ENCODE measurements at places on chromosomes 6 and 20.

GRCh38 chr20:57397693-57398108 is 6.5 kb downstream of the RBM38 start:
- peaks cover 7% of the 10 kb centered on the region for H3K36me3 ChIP-seq
- H3K4me1 ChIP-seq = peaks cover 3% of the 10 kb centered on the region
- no peaks in the 10 kb centered on the region for H3K27me3 ChIP-seq
- no peak for DNase-seq
- no peak overlapping the region for H3K4me3 ChIP-seq

- no peaks in the 10 kb centered on the region for H3K4me1 ChIP-seq
- H3K36me3 ChIP-seq = no peaks in the 10 kb centered on the region
- H3K4me3 ChIP-seq = no peak overlapping the region
- H3K27me3 ChIP-seq = no peaks in the 10 kb centered on the region
These were observed 649.4 kb downstream of the HDGFL1 start for GRCh38 chr6:23218751-23219150.

GRCh38 chr20:48772183-48772976 is 55.4 kb downstream of the PREX1 start:
- no peak for DNase-seq
- no peaks in the 10 kb centered on the region for H3K27me3 ChIP-seq
- no peaks in the 10 kb centered on the region for H3K4me1 ChIP-seq
- no peak overlapping the region for H3K27ac ChIP-seq

GRCh38 chr20:44186674-44187053 is 324 bp downstream of the JPH2 start:
- peak overlapping the region; percentile 52 for H3K27ac ChIP-seq
- no peaks in the 10 kb centered on the region for H3K36me3 ChIP-seq
- no peaks in the 10 kb centered on the region for H3K27me3 ChIP-seq
- H3K4me1 ChIP-seq = peaks cover 15% of the 10 kb centered on the region
- H3K4me3 ChIP-seq = peak overlapping the region; percentile 60
- DNase-seq = no peak

DNA sequence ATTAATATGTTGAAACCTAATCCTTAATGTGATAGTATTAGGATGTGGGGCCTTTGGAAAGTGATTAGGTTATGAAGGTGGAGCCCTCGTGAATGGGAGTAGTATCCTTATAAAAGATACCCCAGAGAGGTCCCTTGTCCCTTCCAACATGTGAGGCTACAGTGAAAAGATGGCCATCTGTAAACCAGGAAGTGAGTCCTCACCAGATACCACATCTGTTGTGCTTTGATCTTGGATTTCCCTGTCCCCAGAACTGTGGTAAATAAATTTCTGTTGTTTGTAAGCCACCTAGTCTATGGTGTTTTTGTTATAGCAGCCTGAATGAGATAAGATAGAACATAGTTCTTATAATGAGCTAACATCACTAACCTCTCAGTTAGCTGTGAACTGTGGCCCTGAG is 16.6 kb upstream of the CALHM6 start:
- no peaks in the 10 kb centered on the region for H3K36me3 ChIP-seq
- no peak overlapping the region for H3K4me3 ChIP-seq
- DNase-seq = no peak
- no peaks in the 10 kb centered on the region for H3K27me3 ChIP-seq

- peaks cover 10% of the 10 kb centered on the region for H3K4me1 ChIP-seq
- no peaks in the 10 kb centered on the region for H3K27me3 ChIP-seq
- H3K4me3 ChIP-seq = no peak overlapping the region
- DNase-seq = peak; percentile 60
- H3K36me3 ChIP-seq = no peaks in the 10 kb centered on the region
These were observed 105.0 kb downstream of the MRPL14 start for GRCh38 chr6:44022296-44022661.

GRCh38 chr6:168609914-168610490 is 169.0 kb downstream of the SMOC2 start:
- H3K36me3 ChIP-seq = no peaks in the 10 kb centered on the region
- H3K4me1 ChIP-seq = no peaks in the 10 kb centered on the region
- H3K27ac ChIP-seq = no peak overlapping the region
- no peaks in the 10 kb centered on the region for H3K27me3 ChIP-seq
- no peak overlapping the region for H3K4me3 ChIP-seq

DNA sequence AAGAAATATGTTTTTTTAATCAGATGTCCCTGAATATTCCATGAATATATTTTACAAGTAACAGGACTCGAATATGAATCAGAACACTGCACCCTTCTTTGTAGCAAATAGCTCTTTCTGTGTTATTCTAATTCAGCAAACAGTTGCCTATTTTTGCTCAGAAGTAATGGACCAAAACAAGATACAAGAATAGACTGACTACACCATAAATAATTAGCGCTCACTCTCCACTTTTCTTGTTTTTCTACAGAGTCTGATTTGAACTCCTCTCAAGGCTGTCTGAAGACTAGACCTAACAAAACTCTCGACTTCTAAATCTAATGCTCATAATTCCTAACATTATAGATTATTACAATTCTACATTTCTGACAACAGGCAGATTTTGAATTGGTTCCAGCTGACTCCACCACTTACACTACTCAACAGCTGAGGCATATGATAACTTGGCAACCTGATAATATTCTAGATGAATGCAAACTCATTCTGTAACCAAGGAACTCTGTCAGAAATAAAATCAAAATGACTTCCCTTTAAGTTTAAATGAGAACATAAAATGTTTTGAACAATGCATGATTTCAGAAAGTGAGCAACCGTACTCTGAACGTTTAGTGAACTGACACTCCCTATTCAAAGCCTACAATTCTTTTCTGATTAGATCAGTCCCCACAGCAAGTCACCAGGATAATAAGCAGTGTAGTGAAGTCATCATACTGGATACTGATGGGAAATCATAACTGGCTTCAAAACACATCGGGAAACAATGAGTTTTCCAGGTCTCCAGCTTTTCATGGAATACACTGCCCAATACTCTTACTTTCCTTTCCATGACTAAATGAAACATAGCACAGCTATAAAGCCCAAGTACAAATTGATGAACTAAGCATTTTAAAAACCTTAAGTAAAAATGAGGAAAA is 114.2 kb upstream of the BEND6 start:
- peak overlapping the region; percentile 91 for H3K4me3 ChIP-seq
- no peaks in the 10 kb centered on the region for H3K36me3 ChIP-seq
- H3K27ac ChIP-seq = peak overlapping the region; percentile 78
- peak; percentile 74 for DNase-seq
- H3K4me1 ChIP-seq = peaks cover 7% of the 10 kb centered on the region

DNA sequence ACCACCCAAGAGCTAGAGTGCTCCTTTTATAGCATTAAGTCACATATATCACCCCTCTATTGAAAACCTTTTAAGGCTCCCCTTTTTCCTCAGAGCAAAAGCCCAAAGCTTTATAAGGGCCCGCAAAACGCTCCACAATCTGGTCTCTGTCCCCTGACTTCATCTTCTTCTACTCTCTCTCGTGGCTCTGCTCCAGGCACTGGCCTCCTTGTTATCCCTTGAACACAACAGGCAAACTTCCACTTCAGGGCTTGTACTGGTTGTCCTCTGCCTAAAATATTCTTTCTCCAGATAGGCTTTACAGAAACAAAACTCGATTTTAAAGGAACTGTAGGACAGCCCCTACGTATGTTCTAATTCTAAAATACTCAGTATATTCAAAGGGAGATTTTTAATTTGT is 44.0 kb upstream of the SPDEF start:
- no peak for DNase-seq
- peaks cover 4% of the 10 kb centered on the region for H3K36me3 ChIP-seq
- no peak overlapping the region for H3K27ac ChIP-seq

DNA sequence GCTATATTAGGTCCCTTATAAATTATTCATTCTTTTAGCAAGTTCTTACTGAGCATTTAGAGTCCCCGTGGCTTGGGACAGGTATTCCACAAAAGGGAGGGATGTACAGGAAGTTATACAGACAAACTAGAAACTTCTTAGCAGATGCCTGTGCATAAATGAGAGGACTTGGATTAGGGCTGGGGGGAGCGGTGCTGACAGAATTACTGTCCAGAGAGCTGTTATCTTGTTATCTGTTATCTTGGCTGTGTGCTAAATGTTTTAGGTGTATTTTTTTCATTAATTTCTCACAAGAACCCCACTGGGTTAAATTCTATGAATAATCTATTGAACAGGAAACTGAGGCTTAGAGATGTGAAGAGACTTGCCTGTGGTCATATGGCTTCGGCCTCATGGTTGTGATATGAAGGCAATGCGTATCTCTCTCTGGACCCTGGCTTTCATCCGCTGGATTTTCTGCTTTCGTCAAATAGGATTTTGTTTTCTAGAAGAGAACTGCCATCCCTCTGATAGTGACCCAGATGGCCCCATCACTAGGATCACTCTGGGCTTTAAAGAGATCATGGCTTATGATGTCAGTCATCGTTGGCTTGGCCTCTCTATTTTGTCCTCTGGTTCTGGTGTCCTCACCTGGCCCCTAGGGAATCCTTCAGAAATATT is 32.3 kb upstream of the RREB1 start:
- H3K27me3 ChIP-seq = no peaks in the 10 kb centered on the region
- H3K4me1 ChIP-seq = no peaks in the 10 kb centered on the region
- DNase-seq = no peak
- H3K36me3 ChIP-seq = no peaks in the 10 kb centered on the region

- no peaks in the 10 kb centered on the region for H3K27me3 ChIP-seq
- H3K4me1 ChIP-seq = no peaks in the 10 kb centered on the region
- no peak overlapping the region for H3K27ac ChIP-seq
- peak; percentile 90 for DNase-seq
These were observed 228.8 kb upstream of the FAM83B start for GRCh38 chr6:54617730-54618129.

GRCh38 chr6:168078175-168078942 is 653 bp downstream of the FRMD1 start:
- no peaks in the 10 kb centered on the region for H3K4me1 ChIP-seq
- DNase-seq = no peak
- H3K4me3 ChIP-seq = no peak overlapping the region
- H3K27ac ChIP-seq = no peak overlapping the region
- H3K27me3 ChIP-seq = no peaks in the 10 kb centered on the region
- H3K36me3 ChIP-seq = no peaks in the 10 kb centered on the region

All from fibroblast of lung (primary cell).